HL-60 (cell line): ENCODE measurements at places on chromosomes 6 and 20.

- no peak for DNase-seq
Observed at GRCh38 chr20:37095108-37095598, 644 bp downstream of the RBL1 start.

- no peak for DNase-seq
Observed at GRCh38 chr6:119470893-119471542, 121.5 kb upstream of the MAN1A1 start.

- no peak for DNase-seq
Observed at GRCh38 chr6:168660400-168660945, 219.5 kb downstream of the SMOC2 start.

DNA sequence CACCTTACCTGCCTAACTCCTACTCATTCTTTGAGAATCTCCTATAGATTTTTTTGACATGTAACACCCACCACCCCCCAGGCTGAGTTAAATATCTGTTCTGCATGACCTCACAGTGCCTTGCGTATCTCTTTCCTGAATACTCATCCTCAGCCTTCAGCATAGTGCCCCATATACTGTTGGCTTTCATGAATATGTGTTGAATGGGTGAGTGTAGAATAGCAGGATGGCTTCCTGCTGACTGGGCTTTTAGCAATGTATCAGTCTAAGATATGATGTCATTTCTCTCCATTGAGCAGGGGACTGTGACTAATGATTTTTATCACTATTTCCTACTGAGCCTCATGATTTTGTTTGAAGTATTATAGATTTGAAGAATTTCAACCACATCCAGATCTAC is 361.6 kb upstream of the MARCKS start:
- DNase-seq, result no peak

GRCh38 chr6:88813045-88813444 is 150.4 kb downstream of the RNGTT start:
- DNase-seq, result no peak

GRCh38 chr6:140485740-140486449 is 1111.4 kb upstream of the CITED2 start:
- DNase-seq, result peak; percentile 23

DNA sequence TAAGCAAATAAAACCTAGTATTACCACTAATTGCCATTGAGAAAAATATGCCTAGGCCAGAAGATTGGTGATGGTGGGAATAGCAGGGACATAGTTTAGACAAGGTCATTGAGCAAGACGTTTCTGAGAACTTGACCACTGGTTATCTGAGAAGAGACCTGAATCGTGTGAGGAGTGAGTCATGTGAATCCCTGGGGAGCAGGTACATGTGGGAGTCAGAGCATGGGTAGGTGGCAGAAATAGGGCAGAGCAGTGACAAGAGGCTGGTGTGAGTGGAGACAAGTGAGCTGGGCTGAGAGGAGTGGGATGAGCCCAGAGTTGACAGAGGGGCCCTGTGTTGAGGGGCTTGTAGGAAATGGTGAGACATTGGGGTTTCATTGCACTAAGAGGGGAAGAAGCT is 16.4 kb downstream of the MICA start:
- no peak for DNase-seq

- DNase-seq, result peak; percentile 23
Observed at GRCh38 chr6:119129148-119129967, 50.9 kb upstream of the FAM184A start.

- no peak for DNase-seq
Observed at GRCh38 chr6:2407525-2407924, 162.1 kb upstream of the GMDS start.

GRCh38 chr6:52426667-52427066 is 6.5 kb downstream of the EFHC1 start:
- DNase-seq, result no peak

- no peak for DNase-seq
Observed at GRCh38 chr6:139752086-139752485, 377.6 kb upstream of the CITED2 start.

DNA sequence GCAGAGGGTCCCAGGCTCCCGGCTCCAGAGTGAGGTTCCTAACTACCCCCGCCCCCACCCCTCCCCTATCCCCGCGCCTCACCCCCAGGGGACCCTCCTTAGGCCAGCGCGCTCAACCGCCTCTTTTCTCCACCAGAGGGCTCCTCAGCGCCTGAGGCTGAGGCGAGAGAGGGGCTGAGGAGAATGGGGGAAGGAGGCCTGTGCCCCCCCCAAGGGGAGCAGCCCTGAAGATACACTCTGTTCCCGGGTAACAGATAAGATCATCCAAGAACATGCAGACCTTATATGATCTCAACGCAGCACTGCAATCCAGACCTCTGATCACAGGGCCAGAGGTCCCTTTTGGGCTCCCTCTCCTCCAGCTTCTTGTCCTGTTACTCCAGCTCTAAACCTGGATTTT is 43.3 kb upstream of the MRPS10 start:
- peak; percentile 8 for DNase-seq
